ENCODE measurements at places on chromosomes 13 and 19. TPM values are rescaled to one million over a fixed set of nuclear protein-coding genes. Genes with fewer than 3 reads are reported as not detected.

Gene PSG6
- not detected for total RNA-seq

Gene ZNF442
- not detected for total RNA-seq

Gene THAP8
- 6.0 TPM for total RNA-seq

Gene ZNF439
- not detected for total RNA-seq

Gene PSG3
- total RNA-seq: 0.09 TPM

Gene CEACAM20
- not detected for total RNA-seq

Gene NCR1
- total RNA-seq: not detected

Gene NMRK2
- not detected for total RNA-seq

Gene RANBP3
- 38.4 TPM for total RNA-seq

Gene MAP3K10
- total RNA-seq: 16.4 TPM

Gene CGB7
- 0.48 TPM for total RNA-seq

Gene FFAR1
- 0.07 TPM for total RNA-seq

Gene RYR1
- 6.8 TPM for total RNA-seq

Gene ZNF728
- not detected for total RNA-seq

Gene ADGRE3
- total RNA-seq: not detected

Gene SIGLEC5
- total RNA-seq: not detected

Gene CD177
- 0.11 TPM for total RNA-seq

Gene ANKRD10
- 60.3 TPM for total RNA-seq

Gene OR2Z1
- total RNA-seq: not detected

Gene PNKP
- total RNA-seq: 55.7 TPM

Gene IRGC
- total RNA-seq: not detected

Gene PPM1N
- total RNA-seq: 9.0 TPM

Gene SUGP1
- 24.2 TPM for total RNA-seq

Gene RELB
- total RNA-seq: 38.8 TPM

Gene OR7D2
- total RNA-seq: not detected

Gene GJB6
- not detected for total RNA-seq

Gene CRX
- total RNA-seq: not detected

Gene ZFR2
- not detected for total RNA-seq

Gene ZNF154
- not detected for total RNA-seq

Gene LRRC63
- total RNA-seq: 0.08 TPM

Gene IGFL1
- 2.5 TPM for total RNA-seq

Gene LYPD3
- total RNA-seq: 0.27 TPM

Gene FUT1
- total RNA-seq: 0.13 TPM

Gene SHC2
- 0.77 TPM for total RNA-seq

Gene FPR3
- total RNA-seq: not detected

Gene KCNN1
- total RNA-seq: 0.69 TPM

Gene ARMC6
- 28.2 TPM for total RNA-seq

Gene SPRED3
- 2.6 TPM for total RNA-seq

Gene TMEM59L
- 7.0 TPM for total RNA-seq

Gene PLPPR3
- total RNA-seq: 5.6 TPM

Gene IGSF23
- total RNA-seq: 0.15 TPM

Gene RUBCNL
- total RNA-seq: 0.10 TPM

Gene ANGPTL4
- total RNA-seq: 655 TPM

Gene C1QTNF9
- not detected for total RNA-seq

Gene ZNF574
- total RNA-seq: 37.2 TPM

Gene HS6ST3
- not detected for total RNA-seq

All from A549 treated with Hydrocortisone at 1 μM for 4 hours (cell line).